Omental fat pad (tissue), 4 donors: ENCODE measurements at places on chromosomes 1 and 21. TPM values are rescaled to one million over a fixed set of nuclear protein-coding genes. Genes with fewer than 3 reads are reported as not detected.

The ANKRD45 gene
- not detected for total RNA-seq

The SPATA21 gene
- total RNA-seq: not detected

The S100A3 gene
- 3.2 TPM for total RNA-seq

The NBPF10 gene
- 1.3 TPM for total RNA-seq

The SPRR4 gene
- not detected for total RNA-seq
